ENCODE measurements at places on chromosomes 2 and 18.

DNA sequence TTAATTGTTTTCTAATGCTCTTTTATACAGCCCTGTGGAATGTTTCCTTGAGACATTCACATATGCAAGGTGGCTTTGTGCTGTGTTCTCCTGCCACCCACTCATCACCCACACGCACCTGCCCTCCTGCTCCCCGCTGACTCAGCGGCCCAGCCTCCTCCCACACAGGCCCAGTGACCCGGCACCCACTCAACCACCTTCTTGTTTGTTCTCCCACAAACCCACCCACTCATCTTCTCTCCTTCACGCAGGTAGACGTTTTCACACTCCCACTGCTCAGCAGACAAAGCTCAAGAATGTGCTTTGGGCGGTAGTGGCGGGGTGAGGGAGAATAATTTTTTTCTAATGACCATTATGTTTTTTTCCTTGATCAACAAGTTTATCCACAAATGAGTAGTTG is 28.6 kb upstream of the NEMP2 start:
- no peak for DNase-seq

DNA sequence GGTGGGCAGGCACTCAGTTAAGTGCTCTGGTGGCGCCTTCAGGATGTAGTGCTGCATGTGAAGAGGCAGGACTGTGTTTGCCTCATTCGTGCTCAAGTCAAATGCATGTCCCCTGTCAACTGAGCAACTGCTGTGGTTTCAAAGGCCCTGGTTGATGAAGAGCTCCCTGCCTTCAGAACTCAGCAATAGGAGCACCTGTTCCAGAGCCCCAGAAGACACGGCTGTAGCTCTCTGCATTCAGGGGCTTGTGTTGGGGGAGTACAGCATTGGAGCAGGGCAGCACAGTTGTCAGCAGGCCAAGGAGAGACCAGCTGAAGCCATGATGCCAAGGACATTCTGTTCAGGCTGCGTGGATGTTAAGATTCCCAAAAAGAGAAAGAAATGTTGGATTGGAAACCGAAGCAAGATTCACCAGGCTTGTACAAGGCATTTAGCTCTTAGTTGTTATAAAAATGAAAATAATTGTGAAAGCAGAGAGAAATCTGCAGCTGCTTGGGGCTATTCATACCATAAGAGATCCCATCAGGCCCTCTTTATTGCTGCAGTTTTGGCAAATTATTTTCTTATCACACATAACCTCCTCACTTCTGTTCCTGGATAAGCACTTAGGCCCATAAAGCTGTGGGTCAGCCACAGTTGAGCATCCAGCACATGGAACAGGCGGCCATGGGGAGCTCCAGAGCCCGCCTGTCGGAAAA is 252.4 kb upstream of the ZNF521 start:
- DNase-seq = no peak

DNA sequence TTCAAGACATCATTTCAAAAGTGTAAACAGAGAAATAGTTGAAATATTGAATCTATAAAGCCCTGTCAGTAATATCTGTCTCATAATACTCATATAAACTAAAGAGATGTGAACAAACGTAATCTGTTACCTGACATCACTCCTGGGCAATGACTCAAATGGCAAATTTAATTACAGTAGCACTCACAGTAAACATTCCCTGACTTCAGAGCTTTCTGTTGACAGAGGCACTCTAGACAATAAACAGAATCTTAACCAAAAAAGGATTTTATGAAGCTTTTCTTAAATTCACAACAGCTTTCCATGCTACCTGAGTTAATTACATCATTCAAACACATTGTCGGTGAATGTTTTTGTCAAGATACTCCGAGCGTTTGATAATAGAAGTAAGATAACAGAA is 128.1 kb upstream of the PDE1A start:
- DNase-seq = no peak

GRCh38 chr18:72206814-72207213 is 337.3 kb downstream of the CBLN2 start:
- DNase-seq = no peak

DNA sequence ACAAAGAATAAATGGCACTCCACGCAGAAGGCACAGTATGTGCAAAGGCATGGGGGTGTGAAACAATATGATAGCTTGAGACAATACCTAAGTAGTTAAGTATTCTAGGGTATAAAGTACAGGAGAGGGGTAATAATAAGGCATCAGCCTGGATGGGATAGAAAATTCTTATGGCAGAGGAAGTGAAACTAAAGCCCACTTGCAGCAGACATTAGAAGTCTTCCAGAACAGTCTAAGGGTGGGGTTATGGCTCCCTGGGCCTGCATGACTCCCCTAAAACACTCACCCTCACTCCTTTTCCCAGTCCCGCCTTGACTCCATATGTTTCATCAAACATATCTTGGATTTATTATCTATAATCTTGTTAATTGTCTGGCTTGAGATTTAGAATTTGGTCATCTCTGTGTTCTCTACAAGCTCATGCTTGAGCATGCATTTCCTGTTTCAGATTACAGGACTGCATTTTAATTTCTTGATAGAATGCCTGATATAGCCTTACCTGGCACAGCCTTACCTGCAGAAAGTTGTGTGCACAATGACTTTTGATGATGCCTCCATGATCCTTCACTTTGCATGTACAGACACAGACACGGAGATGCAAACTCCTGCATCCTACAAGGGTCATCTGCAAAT is 28.5 kb upstream of the TMBIM1 start:
- no peak for DNase-seq

DNA sequence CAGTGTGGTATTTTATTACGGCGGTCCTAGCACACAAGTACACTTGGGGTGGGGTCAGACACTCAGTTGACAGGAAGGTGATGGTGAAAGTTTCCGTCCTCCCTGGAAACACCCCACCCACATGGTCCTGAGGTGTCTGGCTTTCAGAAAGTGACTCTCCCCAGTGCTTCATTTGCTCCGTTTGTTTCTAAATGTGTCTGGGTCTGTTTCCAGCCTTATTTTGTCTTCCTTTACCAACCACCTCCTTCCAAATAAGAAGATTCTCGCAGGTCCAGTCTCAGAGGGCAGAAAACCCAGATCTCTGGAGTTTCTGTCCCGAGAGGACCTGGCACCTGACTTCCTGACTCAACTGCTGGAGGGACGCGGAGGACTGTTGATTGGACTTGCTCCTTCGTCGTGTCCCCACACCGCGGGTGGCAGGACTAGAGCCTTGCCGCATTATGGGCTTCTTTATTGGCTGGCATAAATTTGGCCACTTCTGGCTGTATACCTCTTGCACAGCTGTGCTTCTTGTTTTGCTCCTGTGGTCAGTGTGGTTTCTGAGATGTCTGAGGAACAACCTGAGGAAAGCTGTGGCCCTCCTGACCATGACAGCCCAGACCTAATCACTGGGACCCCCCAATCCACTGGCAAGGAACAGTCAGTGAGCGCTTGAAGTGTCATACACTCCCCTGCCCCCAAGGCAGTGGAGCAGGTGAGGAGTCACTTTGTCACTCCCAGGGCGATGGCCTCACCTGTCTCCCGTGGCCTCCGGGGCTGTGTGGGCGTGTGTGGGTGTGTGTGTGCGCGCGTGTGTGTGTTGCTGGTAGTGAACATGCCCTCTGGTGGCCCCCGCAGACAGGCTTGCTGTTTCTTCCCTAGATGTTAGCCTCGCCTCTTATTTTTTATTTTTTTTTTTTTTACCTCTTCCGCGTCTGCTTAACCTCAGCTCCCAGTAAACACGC is 45.6 kb downstream of the MEX3C start:
- no peak for DNase-seq

DNA sequence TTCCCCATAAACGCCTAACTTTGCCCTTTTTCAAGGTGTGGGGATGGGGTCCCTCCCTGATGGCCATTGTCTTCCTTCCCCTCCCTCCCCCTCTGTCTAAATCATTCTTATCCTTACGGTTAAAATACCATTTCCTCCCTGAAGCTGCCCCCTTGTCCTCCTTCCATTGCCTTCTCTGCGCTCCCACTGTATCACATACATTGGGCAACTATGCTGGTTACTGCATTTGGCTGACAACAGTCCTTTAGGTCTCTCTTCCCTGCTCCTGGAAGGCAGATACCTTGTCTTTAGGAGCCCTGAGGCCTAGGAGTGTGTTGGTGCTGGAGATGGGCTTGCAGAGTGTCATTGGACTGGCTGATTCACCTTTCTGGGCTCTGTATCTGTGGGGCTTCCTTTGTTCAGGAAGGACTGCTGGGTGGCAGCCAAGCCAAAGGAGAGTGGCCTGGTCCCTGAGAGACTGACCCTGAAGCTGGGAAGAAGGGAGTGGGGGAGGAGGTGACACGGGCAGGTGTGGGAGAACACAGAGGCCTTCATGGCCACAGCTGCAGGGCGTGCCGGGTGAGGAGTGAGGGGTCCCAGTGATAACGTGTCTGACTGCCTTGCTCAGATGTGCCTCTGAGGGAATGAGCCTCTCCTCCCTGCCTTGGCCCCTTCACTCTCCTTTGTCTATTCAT is 2.2 kb downstream of the WNT6 start:
- no peak for DNase-seq

DNA sequence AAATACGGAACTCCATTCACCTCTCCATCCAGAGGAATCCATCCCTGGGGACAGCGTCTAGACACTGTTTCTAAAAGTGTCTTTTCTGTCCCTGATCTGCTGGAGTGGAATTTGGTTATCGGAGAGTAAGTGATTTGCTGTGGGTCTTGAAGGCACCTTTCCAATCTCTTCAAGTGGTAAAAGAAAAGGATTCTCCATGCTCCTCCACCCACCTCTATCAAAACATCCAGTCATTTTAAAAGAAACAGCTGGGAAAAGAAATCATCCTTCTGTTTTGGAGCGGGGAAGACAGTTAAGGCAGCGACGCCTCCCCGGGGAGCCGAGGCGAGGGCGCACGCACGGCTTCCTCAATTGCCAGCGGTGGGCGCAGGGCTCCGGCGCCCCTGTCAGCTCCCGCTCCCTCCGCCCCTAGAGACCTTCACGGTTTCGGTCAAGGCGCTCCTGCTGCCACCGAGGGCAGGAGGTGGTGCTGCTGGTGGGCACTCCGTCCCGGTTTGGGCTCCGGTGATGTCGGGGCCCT is 547 bp downstream of the SLC35F5 start:
- no peak for DNase-seq

- DNase-seq = no peak
These were observed 32.3 kb downstream of the MAP3K2 start for GRCh38 chr2:127355407-127356008.

- DNase-seq = no peak
These were observed 208.4 kb downstream of the RAD51AP2 start for GRCh38 chr2:17309741-17310339.

DNA sequence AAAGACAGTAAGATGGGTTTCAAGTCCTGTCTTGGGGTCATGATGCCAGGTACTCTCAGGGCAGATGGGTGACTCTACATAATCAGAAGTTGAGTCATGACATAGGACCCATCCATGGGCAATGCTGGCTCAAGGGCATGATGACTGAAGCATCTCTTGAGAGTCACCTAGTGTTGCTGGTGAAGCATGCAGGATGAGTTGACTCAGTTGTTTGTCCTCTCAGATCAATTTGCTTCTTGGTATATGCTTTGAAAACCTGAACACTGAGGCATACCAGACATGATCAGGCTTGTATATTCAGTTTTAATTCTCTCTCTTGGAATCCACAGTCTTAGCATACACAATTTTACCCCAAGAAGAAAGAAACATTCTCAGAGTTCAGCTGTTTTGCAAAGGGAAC is 658.9 kb upstream of the NXPH2 start:
- no peak for DNase-seq

DNA sequence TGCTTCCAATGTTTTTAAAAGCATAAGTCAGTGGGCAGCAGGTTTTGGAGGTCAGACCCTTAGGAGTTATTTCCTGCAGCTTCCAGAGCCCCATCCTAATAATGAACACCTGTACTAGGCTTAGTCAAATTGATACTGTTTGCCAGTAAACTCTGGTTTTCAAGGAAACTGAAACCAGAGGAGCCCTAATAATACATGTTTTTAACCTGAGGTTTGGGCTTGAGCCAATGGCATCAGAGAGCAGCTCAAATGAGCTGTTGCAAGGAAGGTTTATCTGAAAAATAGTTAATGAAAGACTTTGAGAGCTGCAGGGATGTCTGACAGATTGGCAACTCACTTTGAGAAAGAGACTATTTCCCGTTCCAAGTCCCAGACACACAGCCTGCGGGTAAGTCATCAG is 54.6 kb downstream of the DCC start:
- no peak for DNase-seq
